ENCODE measurements at places on chromosomes 12 and 14.

DNA sequence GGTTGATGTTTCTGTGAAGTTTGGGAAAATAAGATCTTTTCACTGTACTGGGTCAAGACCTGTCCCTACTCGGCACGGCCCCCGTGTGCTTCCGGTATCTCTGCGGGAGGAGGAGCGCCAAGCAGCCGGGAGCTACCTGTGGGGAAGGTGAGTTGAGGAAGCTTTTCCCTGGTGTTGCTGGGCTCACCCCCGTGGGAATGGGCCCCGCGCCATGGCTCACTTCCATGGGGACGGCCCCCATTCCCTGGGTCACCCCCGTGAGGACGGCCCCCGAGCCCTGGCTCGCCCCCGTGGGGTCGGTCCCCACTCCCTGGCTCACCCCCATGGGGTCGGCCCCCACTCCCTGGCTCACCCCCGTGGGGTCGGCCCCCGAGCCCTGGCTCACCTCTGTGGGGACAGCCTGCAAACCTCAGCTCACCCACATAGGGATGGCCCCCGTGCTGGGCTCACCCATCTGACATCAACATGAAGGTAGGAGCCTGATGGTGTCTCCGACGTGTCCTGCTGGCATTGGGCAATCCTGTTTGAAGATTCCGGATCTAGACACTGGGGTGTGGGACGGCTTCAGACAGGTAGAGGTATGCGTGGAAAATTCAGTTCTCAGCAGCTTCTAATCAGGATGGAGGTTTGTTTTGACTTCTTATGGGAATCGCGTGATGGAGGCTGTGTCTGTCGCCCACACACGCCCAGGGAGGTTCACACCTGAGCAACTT, 9.1 kb downstream of the LRCOL1 start:
- no peak for DNase-seq

- no peak for DNase-seq
These were observed 79.2 kb upstream of the MDM1 start for GRCh38 chr12:68411371-68411770.

- no peak for DNase-seq
These were observed 637 bp downstream of the ACVRL1 start for GRCh38 chr12:51907856-51908425.

- no peak for DNase-seq
These were observed 107.4 kb upstream of the NAV3 start for GRCh38 chr12:77723308-77723707.

DNA sequence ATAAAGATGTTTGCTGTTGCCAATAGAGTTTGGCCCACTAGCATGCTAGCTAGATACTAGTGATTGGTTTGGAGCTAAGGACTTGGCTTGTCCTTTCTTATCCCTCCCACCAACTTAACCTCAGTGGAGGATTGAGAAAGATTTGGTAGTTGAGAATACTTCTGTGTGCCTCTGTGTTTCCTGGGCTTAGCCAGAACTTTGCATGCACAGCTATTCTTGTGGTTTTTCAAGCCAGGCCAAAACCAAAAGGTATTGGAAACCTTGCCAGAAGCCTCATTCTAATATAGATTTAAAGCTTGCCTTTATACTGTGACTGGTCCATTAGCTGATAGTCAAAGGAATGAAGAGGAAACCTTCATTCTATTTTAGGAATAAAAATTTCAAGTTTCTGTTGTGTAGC, 188.5 kb downstream of the CCDC91 start:
- DNase-seq = no peak

DNA sequence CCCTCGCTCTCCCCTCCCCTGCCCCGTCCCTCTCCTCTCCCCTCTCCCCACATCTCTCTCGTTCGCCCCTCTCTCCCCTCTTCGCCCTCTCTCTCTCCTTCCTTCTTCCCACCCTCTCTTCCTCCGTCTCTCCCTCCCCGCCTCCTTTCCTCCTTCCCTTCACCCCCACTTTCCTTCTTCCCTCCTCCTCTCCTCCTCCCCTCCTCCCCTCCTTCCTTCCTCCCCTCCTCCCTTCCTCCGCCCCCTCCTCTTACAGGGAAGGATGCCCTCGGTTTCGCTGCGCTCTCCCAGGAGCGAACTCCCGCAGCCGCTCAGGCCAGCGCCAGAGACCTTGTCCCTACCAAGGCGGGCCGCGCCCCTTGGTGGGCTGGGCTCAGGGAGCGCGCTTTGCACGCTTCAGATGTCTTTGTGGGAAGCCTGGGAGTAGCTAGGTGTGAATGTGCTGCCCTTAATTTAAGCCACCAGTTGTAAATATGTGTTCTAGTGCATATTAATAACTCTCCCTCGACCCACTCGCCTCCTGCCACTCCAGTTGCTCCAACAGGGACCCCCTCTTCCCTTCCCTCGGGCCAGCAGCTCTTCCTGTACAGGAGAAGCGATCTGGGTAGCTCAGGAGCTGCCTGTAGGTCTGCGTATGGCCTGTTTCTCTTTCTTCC, 13.3 kb upstream of the MAP3K9 start:
- no peak for DNase-seq

DNA sequence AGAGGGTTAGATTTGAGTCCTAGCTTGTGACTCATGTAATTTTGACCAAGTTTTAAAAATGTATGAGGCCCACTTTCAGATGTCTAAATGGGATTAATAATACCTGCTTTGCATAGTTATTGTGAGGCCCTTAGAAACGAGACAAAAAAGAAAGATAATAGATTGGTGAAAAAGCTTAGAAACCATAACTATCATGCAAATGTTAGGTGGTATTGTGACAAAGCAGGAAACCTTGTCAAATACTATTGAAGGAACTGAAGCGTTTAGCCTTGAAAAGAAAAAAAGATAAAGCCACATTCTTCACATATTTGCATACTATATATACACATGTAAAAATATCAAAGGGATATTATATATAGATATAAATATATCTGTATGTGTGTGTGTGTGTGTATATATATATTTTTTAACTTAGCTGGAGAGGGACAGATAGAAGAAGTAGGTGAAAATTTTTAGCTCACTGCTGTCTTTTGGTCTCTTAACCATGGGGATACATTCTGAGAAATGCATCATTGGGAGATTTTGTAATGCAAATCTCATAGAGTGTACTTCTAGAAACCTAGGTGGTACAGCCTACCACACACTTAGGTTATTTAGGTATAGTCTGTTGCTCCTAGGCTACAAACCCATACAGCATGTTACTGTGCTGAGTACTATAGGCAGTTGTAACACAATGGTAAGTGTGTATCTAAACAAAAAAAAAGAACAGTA, 270.3 kb downstream of the CCDC91 start:
- DNase-seq = no peak

GRCh38 chr12:131413471-131413870, 297.4 kb upstream of the SFSWAP start:
- no peak for DNase-seq

- DNase-seq = no peak
These were observed 221.3 kb upstream of the RTL1 start for GRCh38 chr14:101124815-101125214.

- no peak for DNase-seq
These were observed 24.9 kb upstream of the SPPL3 start for GRCh38 chr12:120928864-120929652.

DNA sequence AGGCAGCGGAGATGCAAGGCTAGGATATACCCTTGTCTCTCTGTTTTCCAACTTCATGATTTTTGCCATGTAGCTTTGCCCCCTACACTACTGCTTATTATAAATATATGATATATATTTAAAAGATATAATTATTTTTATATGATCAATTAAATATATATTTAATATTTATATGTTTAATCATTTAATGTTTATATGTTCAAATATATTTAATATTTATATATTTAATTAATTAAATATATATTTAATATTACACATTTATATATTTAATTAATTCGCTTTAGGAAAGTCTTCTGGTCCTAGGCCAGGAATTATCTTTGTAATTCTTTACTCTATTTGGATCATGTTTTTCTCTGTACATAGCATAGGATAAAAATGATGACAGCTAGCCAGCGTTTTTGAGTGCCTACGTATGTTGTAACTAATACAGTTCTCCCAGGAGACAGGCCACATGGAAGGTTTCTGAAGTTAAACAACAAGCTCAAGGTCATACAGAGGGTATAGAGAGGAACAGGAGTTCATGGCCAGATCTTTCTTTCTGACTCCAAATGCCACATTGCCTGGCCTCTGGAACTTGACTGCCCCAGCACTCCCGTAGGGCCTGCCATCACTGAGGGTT, 192.5 kb downstream of the KCNA5 start:
- no peak for DNase-seq

DNA sequence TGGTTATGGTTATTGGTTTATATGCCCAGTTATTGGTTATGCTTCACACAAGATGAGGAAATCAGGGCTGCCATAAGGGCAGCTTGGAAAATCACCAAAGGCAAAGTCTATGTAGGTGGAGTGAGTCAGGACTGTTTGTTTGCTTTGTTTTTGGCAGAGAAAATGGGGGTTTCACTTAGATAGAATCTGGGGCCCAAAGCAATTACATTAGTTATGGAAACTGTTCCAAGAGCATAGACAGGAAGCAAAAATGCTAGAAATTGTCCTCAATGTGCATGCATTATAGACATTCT, 2.2 kb downstream of the VAMP1 start:
- no peak for DNase-seq

DNA sequence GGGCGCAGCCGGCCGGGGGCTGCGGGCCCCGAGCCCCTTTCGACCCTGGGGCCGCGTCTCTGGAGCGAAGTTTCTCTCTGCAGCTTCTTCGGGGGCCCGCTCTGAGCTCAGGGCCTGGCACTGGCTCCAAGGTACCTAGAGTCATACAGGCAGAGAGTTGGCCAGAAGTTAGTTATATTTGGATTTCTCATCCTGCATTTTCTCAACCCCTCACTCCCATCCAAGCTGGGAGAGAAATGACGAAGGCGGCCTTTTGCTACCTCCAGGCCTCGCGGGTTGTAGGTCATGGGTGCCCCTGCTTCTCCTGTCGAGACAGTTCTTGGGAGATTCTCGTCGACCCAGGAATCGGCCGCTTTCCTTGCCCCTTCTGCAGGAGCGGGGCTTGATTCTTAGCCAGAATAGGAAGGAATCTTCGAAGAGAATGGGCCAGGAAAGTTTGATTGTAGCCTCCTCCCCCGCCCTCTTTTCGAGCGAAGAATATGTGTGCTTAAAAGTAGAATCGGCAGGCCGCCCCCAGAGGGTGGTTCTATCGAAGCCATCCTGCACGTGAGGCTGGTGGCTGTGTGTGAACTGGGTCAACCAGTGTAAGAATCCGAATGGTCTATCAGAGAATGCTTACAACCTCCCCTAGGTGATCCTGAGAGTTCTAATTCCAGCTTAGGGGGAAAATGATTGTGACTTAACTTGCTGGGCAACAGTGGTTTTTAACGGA, 785 bp downstream of the MLEC start:
- DNase-seq = no peak

DNA sequence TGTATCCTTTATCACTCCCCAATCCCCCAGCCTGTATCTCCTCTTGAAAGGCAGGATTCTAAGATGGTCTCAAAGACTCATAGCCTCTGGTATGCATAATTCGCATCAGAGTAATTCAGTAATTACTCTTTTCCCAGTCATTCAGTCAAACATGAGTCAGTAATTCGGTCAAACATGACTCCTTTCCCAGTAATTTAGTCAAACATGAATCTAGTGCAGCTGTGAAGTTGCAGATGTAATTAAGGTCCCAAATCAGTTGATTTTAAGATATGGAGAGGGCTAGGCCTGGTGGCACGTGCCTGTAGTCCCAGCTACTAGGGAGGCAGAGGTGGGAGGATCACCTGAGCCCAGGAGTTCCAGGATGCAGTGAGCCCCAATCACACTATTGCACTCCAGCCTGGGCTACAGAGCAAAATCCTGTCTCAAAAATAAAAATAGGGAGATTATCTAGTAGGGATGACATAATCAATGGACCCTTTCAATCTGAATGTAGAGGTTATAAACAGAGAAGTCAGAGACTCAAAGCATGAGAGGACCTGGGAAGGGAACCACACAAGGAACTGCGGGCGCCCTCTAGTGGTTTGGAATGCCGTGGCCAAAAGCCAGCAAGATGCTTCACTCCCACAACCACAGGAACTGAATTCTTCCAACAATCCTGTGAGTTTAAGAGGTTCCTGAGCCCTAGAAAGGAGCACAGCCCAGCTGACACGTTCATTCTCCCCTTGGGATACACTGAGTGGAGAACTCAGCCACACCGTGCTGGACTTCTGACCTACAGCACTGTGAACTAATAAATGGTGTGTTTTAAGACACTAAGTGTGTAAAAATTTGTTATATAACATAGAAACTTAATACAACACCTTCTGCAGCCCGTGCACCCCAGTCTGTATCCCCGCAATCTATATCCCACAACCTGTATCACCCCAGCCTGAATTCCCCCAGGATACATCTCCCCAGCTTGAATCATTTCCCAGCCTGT, 14.3 kb upstream of the ARMH4 start:
- peak; percentile 69 for DNase-seq

DNA sequence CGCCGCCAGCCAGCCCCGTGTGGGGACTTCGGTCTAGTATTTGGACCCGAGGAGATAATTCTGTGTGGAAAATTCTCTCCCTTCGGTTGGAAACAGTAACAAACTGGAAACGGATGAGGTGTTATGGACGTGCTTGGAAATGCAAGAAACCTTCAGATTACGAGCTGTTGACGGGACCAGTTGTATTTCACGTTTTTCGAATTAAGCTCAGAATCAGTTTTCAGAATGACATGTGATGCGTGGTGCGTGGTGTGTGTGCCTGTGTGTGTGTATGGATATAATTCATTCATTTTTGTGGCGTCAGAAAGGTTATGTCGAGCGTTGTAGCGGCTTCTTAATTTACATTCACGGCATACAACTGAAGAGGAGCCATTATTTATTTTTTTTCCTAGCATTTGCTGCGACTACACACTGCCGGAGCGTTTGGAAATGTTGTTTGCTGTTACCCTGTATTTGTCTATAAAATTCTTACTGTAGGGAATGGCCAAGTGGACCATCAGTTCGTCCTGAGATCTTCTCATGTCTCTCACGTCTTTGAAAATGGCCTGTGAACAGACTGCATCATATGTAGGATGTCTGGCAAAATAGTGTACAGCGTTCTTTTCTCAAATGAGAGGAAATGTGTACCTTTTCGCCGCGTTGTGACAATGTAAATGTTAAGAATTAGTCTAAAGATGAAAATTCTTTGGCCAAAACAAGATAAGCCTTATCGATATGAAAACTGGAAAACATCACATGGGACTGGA, 1.3 kb downstream of the TRAF3 start:
- no peak for DNase-seq

DNA sequence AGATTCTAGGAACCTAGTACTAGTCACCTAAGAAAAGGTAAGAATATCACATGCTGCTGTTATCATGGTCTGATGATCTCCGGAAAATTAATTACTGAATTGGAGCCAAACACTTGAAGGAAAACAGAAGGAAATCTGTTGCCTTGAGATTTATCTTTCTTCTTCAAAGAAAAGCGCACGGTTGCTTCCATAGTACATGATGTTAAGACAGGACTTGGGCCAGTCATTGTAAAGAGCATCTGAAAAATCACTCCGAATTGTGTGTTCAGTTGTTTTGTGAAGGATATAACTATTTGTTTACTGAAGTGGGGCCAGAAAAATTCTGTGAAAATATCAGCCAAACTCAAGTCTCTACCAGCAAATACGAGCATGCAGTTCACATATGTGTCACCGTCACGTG, 134.9 kb upstream of the FOXN3 start:
- DNase-seq = no peak

GRCh38 chr14:77120771-77121743, 20.5 kb downstream of the ZDHHC22 start:
- peak; percentile 14 for DNase-seq

- DNase-seq = peak; percentile 30
These were observed 94.3 kb downstream of the FUT8 start for GRCh38 chr14:65506801-65507200.
